Activated T-cell treated with anti-CD3 and anti-CD28 coated beads, Interleukin-2, amount 50 U/mL, for 72 hours (primary cell): ENCODE measurements at places on chromosomes 3 and 15. TPM values are rescaled to one million over a fixed set of nuclear protein-coding genes. Genes with fewer than 3 reads are reported as not detected.

Gene ERC2
- total RNA-seq = 0.19 TPM

Gene ESYT3
- 1.1 TPM for total RNA-seq

Gene ACAN
- total RNA-seq = not detected

Gene STRC
- total RNA-seq = 3.3 TPM

Gene CERS3
- 0.22 TPM for total RNA-seq

Gene FEZF2
- not detected for total RNA-seq

Gene LINS1
- total RNA-seq = 41.6 TPM

Gene PFKFB4
- 8.5 TPM for total RNA-seq

Gene SI
- total RNA-seq = not detected

Gene ICE2
- 91.7 TPM for total RNA-seq

Gene ST8SIA2
- not detected for total RNA-seq

Gene GPR171
- 83.7 TPM for total RNA-seq

Gene XYLB
- 2.4 TPM for total RNA-seq

Gene LIPC
- 2.2 TPM for total RNA-seq

Gene RHOV
- total RNA-seq = 0.14 TPM

Gene TOP2B
- total RNA-seq = 140 TPM

Gene OR5K2
- total RNA-seq = not detected

Gene UBE3A
- total RNA-seq = 107 TPM

Gene MAGI1
- 0.41 TPM for total RNA-seq

Gene PLSCR4
- not detected for total RNA-seq

Gene TRPC1
- total RNA-seq = 9.4 TPM

Gene SLC7A14
- total RNA-seq = not detected

Gene PLXNA1
- 3.7 TPM for total RNA-seq

Gene GOLGA8G
- not detected for total RNA-seq

Gene SPTBN5
- 1.7 TPM for total RNA-seq

Gene ZNF501
- total RNA-seq = 6.2 TPM

Gene ZNF620
- 7.4 TPM for total RNA-seq

Gene AMIGO3
- 0.19 TPM for total RNA-seq

Gene IL17RD
- 0.07 TPM for total RNA-seq

Gene ANAPC13
- total RNA-seq = 47.6 TPM

Gene TUSC7
- not detected for total RNA-seq

Gene SEMA3B
- total RNA-seq = 1.9 TPM

Gene CEMIP
- total RNA-seq = 0.09 TPM

Gene SST
- not detected for total RNA-seq

Gene ACKR4
- not detected for total RNA-seq

Gene CPNE9
- 0.46 TPM for total RNA-seq

Gene IQCF2
- total RNA-seq = not detected

Gene GHRL
- total RNA-seq = 0.43 TPM

Gene NR1D2
- total RNA-seq = 5.6 TPM

Gene CAMK1
- total RNA-seq = 38.6 TPM

Gene ATP8B4
- 21.3 TPM for total RNA-seq

Gene MESP2
- total RNA-seq = not detected

Gene ZNF710
- 26.6 TPM for total RNA-seq

Gene CYP8B1
- total RNA-seq = not detected

Gene ANKRD34C
- total RNA-seq = not detected

Gene LRRK1
- total RNA-seq = 1.2 TPM

Gene RASGRF1
- not detected for total RNA-seq

Gene GPR62
- not detected for total RNA-seq

Gene CPLX3
- total RNA-seq = 0.14 TPM

Gene SOX2
- 0.16 TPM for total RNA-seq

Gene IMPG2
- total RNA-seq = 0.82 TPM

Gene MYZAP
- total RNA-seq = 0.24 TPM
